Naive thymus-derived CD4-positive, alpha-beta T cell (primary cell): ENCODE measurements at places on chromosomes 13 and 19. TPM values are rescaled to one million over a fixed set of nuclear protein-coding genes. Genes with fewer than 3 reads are reported as not detected.

- H3K27me3 ChIP-seq = no peaks in the 10 kb centered on the region
- H3K27ac ChIP-seq = no peak overlapping the region
- no peaks in the 10 kb centered on the region for H3K36me3 ChIP-seq
- no peak overlapping the region for H3K4me3 ChIP-seq
- DNase-seq = no peak
- no peaks in the 10 kb centered on the region for H3K4me1 ChIP-seq
Measured at GRCh38 chr13:47111499-47111898, 214.6 kb upstream of the HTR2A start.

DNA sequence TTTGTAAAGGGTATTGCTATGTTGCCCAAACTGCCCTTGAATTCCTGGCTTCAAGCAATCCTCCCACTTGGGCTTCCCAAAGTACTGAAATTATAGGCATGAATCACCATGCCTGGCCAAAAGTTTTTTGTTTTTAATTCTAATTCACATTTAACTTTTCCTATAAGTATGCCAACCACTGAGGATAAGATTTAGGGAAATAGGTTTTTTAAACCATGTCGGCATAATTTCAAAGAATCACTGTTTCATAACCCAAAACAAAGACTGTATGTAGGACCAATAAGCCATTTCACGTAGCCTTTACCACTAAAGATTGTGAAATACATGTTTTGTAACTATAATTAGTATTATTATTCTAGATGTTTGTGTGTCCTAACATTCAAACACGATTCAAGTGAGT, 8.2 kb downstream of the ZDHHC20 start:
- H3K36me3 ChIP-seq = no peaks in the 10 kb centered on the region
- no peak for DNase-seq
- H3K4me3 ChIP-seq = no peak overlapping the region
- H3K27me3 ChIP-seq = no peaks in the 10 kb centered on the region
- peaks cover 9% of the 10 kb centered on the region for H3K4me1 ChIP-seq

DNA sequence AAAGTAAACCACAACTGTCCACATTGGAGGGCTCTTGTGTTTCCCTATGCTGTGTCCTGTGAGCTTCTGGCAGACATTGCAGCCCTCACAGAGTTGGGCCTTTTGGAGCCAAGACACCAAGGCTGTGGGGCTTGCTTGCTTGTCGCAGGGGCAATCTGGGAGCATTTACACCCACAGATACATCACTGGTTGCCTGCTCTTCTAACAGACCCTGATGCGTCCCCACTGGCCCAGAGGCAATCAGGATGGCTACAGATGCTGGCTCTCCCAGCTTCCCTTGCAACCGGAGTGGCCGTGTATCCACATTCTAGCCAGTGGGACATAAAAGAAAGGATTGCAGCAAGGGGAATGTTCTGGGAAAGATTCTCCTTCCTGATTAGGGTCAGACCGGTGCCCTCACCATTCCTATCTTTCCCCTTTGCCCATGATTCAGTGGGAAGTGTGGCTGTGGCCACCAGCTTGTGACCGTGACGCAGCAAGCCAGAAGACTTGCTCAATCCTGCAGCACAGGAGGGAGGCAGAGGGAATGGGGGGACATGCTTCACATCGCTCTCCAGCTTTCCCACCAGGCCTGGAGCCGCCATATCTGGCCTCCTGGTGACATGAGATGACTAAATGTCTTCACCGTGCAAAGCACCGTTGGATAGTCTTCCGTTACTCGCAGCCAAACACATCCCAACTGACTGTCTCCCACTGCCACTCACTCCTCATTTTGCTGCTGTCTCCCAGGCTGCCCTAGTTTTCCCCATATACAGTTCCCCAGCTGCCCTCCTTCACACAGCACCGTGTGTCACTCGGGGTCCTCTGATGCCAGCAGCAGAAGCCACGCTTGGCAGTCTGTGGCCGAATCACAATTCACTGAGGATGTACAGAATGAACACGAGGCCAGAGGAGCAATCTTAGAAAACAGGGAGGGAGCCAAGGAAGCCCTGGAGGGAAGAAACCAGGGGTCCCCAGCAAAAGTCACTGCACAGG, 151.0 kb downstream of the DPF1 start:
- no peaks in the 10 kb centered on the region for H3K4me1 ChIP-seq
- no peak for DNase-seq
- H3K27ac ChIP-seq = no peak overlapping the region
- no peak overlapping the region for H3K4me3 ChIP-seq
- H3K27me3 ChIP-seq = no peaks in the 10 kb centered on the region

DNA sequence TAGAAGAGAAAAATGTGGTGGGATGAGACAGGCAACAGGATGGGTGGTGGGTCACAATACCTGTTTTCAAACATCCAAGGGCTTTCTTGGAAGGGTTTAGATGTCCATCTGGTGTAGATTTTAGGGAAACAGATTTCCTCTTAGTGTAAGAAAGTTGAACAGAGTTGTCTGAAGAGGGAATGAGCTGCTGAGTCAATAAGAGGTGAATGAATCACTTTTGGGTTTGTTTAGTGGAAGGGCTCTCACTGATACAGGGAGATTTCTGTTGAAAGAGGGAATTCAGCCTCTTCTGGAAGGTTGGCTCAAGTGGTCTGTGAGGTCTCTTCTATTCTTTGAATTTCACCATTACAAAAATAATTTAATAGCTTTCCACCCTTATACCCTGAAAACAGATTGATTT, 54.6 kb downstream of the LACC1 start:
- H3K27me3 ChIP-seq = no peaks in the 10 kb centered on the region
- no peaks in the 10 kb centered on the region for H3K36me3 ChIP-seq
- no peak overlapping the region for H3K4me3 ChIP-seq
- no peak for DNase-seq

- no peak for DNase-seq
- H3K27me3 ChIP-seq = no peaks in the 10 kb centered on the region
- no peaks in the 10 kb centered on the region for H3K36me3 ChIP-seq
- no peak overlapping the region for H3K27ac ChIP-seq
- H3K4me3 ChIP-seq = no peak overlapping the region
Measured at GRCh38 chr13:49240017-49240416, 7.7 kb upstream of the CDADC1 start.

DNA sequence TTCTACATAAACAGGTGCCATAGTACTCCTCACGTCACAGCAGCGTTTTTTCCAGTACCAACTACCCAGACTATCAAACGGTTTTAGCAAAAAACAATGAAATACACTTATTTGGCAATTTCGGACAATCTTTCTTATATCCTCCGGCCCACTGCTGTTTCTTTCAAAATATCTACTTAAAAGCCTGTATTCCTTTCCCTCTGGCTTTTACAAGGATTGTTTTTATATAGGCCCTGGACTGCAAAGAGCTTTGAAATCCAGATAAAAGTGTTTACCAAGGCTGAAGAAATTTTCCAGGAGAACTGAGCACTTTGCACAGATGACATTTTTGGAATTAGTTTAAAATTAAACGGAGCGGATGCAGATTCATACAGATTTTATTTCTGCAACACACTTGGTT, 255.9 kb upstream of the STARD13 start:
- H3K27ac ChIP-seq = peak overlapping the region; percentile 99
- H3K4me1 ChIP-seq = peaks cover 27% of the 10 kb centered on the region
- no peaks in the 10 kb centered on the region for H3K36me3 ChIP-seq
- no peak for DNase-seq

DNA sequence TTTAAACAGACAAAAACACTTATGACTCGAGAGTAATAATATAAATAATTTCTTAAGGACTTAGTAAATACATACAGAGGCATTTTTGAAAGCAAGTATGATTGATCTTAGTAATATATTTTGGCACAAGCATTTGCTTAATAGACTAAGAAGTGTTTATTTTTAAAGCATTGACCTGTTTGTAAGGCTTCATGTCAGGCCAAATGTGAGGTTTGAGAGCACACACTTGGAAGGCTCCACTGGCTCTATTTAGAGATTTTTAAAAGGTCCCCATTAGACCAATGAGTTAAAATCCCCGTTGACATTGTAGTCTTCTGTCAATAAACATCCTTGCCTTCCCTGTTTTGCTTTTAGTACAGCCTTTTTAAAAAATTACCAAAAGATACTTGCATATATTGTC, 50.4 kb downstream of the ATP8A2 start:
- no peak for DNase-seq
- no peaks in the 10 kb centered on the region for H3K27me3 ChIP-seq
- H3K4me1 ChIP-seq = no peaks in the 10 kb centered on the region

GRCh38 chr13:25432691-25433090, 60.9 kb downstream of the ATP8A2 start:
- H3K27me3 ChIP-seq = no peaks in the 10 kb centered on the region
- no peak for DNase-seq
- no peak overlapping the region for H3K27ac ChIP-seq
- H3K4me1 ChIP-seq = no peaks in the 10 kb centered on the region

GRCh38 chr19:31144075-31144870, 205.0 kb downstream of the TSHZ3 start:
- no peak overlapping the region for H3K27ac ChIP-seq
- H3K4me1 ChIP-seq = no peaks in the 10 kb centered on the region
- no peaks in the 10 kb centered on the region for H3K36me3 ChIP-seq
- no peaks in the 10 kb centered on the region for H3K27me3 ChIP-seq

DNA sequence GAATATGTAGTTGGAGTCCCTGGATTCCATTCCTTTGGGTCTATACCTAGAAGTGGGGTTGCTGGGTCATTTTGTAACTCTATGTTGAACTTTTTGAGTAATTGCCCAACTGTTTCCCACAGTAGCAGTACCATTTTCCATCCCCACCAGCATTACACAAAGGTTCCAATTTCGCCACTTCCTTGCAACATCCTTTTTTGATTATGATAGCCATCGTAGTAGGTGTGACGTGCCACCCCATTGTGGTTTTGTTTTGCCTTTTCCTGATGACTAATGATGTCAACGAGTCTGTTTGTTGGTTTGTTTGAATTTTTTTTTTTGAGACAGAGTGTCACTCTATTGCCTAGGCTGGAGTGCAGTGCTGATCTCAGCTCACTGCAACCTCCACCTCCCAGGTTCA, 3.3 kb upstream of the PEX11G start:
- H3K4me1 ChIP-seq = peaks cover 8% of the 10 kb centered on the region
- no peak overlapping the region for H3K27ac ChIP-seq
- no peak for DNase-seq
- no peaks in the 10 kb centered on the region for H3K36me3 ChIP-seq

DNA sequence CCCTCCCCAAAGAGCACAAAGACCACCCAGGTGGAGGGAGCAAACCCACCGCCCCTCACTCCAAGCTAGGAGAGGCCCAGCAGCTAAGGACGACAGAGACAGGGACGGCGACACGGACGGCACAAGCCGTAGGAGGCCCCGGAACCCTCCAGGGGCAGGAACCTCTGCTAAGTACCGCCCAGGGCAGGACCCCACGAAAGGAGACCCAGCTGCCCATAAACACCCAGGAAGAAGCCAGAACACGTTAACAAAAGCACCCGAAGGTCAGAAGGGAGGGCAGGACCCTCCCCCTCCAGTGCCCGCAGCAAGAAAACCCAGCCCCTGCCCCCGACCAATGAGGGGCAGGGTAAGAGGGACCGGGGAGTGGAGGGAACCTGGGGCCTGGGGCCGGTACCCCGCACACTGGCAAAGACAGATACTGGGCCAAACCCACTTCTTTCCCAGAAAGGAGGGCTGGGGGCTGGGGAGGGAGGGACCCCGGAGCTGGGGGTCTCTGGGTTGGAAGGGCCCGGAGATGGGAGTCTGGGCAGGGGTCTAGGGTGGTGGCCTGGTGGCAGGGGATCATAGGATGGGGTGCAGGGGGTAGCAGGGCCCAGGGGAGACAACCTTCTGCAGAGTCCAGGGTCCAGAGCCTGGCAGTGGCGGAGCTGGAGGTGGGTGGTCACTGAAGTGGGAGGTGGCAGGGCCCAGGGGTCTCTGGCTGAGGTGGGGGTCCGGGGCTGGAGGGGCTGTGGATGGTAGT, 2.4 kb downstream of the BTBD2 start:
- no peaks in the 10 kb centered on the region for H3K36me3 ChIP-seq
- no peak for DNase-seq
- H3K27ac ChIP-seq = peak overlapping the region; percentile 40
- H3K4me1 ChIP-seq = no peaks in the 10 kb centered on the region

DNA sequence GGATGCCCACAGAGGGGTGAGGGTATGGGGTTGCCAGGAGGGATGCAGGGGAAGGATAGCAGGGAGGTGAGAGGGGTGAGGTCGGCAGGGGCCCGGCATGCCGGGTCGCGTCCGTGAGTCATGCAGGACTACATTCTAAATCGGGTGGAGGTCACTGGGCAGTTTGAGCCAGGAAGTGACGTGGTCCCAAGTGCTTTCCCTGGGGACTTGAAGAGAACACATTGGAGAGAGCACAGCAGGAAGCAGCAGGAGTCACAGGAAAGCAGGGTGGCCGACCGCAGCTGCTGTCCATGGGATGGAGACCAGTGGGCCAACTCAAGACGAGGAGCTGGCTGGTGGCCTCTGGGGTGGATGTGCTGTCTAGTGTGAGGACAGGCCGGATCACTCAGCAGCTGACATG, 92.0 kb upstream of the WASF3 start:
- H3K27me3 ChIP-seq = no peaks in the 10 kb centered on the region
- H3K4me1 ChIP-seq = no peaks in the 10 kb centered on the region
- no peak for DNase-seq
- no peak overlapping the region for H3K27ac ChIP-seq
- no peak overlapping the region for H3K4me3 ChIP-seq

ZNF576 gene
- 15.7 TPM for polyA plus RNA-seq

NRTN gene
- polyA plus RNA-seq = 0.64 TPM

CD79A gene
- 16.8 TPM for polyA plus RNA-seq

TMEM272 gene
- 0.75 TPM for polyA plus RNA-seq

ZNF101 gene
- polyA plus RNA-seq = 113 TPM

ZNF320 gene
- 5.4 TPM for polyA plus RNA-seq
